Stimulated activated CD4-positive, alpha-beta T cell treated with anti-CD3 and anti-CD28 coated beads, Interleukin-2, amount 100 ng/mL, for 4 hours (primary cell): ENCODE measurements at places on chromosomes 12 and 14.

DNA sequence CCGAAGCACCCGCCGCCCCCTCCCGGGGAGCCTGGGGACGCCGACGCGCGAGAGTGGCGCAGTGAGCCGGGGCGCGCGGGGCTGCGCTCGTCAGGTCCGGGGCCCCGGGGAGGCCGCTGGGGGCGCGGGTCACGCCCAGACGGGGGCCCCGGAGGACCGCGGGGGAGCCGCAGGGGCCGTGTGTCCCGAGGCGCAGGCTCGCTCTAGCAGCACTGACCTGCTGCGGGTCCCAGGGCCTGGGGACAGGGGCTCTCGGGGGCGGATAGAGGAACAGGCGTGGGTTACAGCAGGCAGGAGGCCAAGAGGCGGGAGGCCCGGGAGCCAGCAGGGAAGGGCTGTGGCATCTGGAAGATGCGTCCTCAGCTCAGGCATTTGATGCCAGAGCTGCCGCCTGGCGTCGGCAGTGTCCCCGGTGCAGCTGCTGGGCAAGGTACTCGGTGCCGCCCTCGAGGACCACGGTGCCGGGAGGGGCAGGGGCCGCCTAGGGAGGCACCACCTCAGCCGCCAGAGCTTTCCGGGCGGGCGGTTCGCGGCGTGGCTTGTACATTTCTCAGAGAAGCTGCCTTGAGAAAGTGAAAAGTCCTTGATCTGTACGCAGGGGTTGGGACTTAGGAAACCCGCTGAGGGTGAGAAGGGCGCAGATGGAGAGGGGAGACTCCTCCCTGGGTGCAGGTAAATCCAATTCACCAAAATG, 1.2 kb downstream of the WNT5B start:
- no peak for DNase-seq

DNA sequence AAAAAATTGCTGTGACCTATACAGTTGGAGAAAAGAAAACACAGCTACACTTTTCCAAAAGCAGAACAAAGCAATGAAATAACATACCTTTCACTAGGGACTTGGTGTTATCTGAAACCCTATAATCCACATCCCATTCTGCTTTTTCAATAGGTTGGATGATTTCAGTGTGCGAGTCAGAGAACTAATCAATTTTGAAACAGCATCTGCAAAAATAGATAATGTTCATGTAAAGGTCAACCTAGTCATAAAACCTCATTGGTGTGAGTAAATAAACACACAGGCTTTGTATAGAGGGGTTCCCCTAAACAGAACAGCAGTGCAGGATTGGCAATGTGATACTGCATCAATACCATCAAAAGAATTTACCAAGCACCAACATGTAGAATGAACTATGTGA, 173.0 kb upstream of the G2E3 start:
- DNase-seq, result no peak

- no peak for DNase-seq
Observed at GRCh38 chr14:24255438-24255837, 7.5 kb downstream of the TGM1 start.

DNA sequence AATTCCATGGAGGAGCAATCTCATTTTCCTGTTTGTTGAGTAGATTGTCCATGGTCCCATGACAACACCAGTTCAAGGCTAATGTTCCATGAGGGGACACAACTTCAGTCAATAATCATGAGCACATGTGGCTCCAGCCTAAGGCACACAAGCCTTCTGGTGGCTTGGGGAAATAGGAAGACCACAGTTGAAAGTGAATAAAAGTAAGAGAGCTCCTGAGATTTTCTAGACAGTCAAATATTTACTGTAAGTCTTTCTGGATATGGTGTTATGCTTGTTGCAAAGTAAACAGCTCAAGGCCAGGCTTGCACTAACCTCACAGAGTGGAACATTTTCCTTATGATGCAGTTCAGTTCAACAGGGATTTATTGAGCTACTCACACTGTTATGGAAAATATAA, 206.9 kb upstream of the SLC38A2 start:
- no peak for DNase-seq

GRCh38 chr12:43648636-43649035, 96.6 kb upstream of the ADAMTS20 start:
- DNase-seq, result no peak

DNA sequence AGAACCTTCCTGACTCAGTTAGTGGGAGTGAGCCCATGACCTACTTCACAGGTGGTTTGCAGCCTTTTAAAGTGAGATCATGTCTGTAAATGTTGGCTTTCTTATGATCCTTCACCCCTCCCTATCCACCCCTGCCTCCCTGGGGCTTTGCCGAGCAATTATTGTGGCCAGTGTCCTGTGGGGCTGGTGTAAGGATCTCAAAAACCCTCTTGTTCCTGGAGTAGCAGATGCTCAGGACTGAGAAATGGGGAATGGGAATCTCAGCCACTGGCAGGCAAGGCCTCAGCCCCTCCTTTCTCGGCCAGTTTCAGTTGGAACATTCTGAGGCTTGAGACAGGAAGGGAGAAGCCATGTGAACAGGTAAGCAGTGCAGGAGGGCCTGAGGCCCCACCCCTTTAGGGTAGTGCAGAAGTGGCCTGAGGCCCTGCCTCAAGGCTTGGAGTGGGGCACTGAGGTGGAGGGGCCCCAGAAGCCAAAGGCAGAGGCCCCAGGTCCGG, 53.8 kb downstream of the PLEKHG3 start:
- no peak for DNase-seq

GRCh38 chr12:54153586-54153985, 35.2 kb downstream of the SMUG1 start:
- no peak for DNase-seq

- peak; percentile 30 for DNase-seq
Observed at GRCh38 chr12:2783936-2784600, 10.7 kb upstream of the FKBP4 start.

GRCh38 chr14:51744372-51745130, 92.8 kb downstream of the FRMD6 start:
- DNase-seq, result no peak

DNA sequence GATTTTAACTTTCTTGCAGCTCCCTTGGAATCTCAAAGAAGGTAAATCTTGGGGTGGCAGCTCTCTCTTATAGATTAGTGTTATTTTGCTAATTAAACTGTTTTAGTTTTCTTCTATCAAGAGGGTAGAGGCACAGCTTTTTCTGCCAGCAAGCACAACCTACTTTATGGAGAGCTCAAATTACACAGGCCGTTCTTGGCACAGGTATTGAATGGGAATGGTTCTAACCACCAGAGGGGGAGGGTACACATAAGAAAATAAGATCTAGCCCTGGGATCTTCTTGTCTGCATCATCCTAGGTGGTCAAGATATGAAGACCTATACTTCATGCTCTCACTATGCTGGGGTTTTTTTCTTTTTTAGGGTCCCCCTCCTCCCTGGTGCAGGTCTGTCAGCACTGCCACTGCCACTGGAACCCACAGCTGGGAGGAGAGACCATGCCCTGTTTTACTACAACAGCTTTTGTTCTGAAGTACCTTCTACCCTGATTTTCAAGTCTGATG, 48.6 kb upstream of the STAC3 start:
- DNase-seq, result no peak

DNA sequence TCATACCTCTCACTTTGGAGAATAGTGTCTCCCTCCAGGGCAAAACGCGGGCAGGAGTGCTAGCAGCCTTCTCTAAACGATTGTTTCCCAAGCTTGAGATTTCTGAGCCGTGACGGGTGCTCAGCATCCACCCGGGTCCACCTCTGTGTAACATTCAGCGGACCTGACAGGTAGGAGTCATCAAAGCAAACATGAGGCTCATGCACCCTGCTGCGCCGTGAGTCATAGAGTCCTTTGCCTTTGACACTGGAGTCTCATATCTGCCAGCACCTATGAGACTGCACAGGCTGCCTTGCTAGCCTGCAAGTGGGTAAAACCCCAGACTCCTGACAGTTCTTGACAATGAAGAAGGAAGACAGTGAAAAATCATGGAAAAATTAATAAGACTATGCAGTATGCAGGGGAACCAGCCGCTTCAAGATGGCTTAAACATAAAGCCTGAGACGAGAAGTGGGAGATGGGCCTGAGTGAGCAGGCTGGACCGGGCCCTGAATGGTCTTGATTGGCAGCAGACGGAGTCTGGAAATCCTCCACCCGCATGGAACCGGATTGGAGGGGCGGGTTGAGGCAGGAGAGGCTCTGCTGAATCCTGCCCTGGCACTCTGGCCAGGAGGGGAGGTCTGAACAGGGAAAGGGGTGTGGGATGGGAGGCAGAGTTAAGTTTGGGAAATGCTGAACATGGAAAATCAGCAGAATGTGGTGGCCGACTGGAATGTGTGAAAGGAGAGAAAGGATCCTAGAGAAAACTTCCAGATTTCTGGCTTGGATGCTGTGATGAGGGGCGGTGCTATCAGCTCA, 54.2 kb downstream of the LGMN start:
- no peak for DNase-seq

- no peak for DNase-seq
Observed at GRCh38 chr12:63351370-63351769, 200.4 kb upstream of the AVPR1A start.

DNA sequence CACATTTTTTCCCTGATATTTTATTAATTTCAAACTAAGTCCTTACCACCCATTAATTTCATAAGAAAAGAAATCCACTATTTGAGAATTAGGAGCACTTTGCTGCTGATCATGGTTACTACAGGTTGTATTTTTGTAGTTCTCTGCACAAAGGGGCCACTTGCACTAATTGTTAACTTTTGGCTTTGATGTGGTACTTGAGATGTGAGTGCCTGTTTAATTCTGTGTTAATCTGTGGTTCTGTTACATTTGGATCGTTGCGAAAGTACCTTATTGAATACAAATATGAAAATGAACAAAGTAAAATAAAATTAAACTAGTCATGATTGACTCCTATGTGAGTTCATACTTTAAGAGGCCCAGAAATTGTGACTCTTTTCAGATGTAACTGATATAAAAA, 374.9 kb upstream of the RGS6 start:
- no peak for DNase-seq

- DNase-seq, result peak; percentile 42
Observed at GRCh38 chr12:65170209-65170881, 962 bp downstream of the LEMD3 start.

- no peak for DNase-seq
Observed at GRCh38 chr14:55752580-55753390, 172.8 kb downstream of the KTN1 start.

DNA sequence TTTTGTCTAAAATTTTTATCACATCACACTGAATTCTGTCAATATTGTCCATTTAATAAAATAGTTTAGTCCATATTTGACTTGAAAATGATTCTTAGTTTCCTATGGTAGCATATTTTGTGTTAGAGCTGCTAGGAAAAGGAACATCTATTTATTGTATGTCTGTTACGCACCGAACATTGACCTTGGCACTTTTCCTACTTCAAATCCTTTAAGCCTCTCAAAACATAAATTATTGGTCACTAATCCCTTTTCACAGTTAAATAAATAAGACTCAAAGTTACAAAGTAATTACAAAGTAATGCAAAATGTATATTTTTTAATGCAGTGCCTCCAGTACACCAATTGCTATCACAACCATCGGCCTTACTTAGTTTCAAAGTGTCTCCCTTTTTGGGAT, 28.5 kb downstream of the DCN start:
- no peak for DNase-seq

GRCh38 chr12:86050010-86050409, 175.9 kb downstream of the NTS start:
- no peak for DNase-seq

- DNase-seq, result no peak
Observed at GRCh38 chr14:74548881-74549280, 55.3 kb downstream of the ISCA2 start.

DNA sequence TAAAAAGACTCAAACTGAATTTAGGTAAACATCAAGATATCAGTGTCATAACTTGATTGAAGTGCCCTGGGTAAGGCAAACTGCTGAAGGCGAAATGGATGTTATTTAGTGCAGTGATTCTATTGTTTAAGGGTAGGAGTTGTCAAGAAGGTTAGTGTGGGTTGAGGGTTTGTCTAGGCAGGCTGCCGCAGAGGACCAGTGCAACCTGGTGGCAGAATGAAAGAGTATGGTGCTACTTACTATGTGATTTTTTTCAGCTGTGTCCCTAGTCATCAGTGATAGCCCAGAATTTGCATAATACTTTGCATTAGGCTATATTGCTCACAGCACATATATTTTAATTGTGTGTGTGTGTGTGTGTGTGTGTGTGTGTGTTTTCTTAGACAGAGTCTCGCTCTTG, 1127.0 kb downstream of the GALC start:
- no peak for DNase-seq

DNA sequence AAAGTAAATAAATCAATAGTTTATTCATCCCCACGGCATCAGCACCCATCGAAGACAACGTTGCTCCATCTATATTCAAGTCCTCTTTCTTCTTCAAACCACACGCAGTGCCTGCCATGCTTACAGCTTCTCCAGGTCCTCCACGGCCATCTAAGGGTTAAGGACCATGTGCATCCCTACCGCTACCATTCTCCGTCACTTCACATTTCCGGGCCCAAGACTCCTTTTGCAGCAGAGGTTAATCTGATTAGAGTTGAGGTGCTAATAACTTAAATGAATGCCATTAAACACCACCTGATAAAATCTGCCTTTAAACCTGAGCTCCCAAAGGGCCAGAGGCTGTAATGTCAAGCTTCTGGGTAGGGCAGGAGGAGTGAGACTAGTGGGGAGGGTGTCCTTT, 79.7 kb upstream of the CCND2 start:
- no peak for DNase-seq
